ENCODE measurements at places on chromosomes 5 and 9.

DNA sequence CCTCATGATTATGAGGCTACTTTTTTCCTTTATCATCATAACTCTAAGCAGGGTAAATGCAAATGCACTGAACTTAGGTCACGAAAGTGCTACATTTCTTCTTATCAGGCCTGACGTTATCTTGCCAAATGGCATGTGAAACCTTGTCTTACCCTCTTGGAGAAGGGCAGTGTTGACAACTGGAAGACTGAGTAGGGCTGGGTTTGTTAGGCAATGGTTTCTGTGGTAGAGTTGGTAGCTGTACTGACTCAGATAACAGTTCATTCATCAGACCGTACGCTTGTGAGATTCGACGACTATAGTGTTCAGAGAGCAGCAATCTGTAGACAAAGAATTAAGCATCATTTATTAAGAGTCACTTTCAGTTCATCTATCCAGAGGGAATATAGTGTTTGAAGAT is 127.7 kb downstream of the CPLANE1 start:
- no peak for DNase-seq

GRCh38 chr5:150556859-150557508 is 49.1 kb downstream of the NDST1 start:
- DNase-seq, result no peak

- no peak for DNase-seq
Measured at GRCh38 chr5:316210-317085, 5.1 kb upstream of the AHRR start.

DNA sequence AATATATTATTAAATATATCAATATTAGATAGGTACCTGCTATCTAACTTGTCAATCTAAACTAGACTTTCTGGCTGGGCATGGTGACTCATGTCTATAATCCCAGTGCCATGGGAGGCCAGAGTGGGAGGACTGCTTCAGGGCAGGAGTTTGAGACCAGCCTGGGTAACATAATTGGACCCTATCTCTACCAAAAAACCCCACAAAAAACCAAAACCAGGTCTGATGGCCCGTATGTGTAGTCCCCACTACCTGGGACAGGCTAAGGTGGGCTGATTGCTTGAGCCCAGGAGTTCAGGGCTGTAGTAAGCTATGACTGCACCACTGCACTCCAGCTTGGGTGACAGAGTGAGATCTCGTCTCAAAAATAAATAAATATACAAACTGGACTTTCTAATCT is 55.0 kb downstream of the PJA2 start:
- DNase-seq, result no peak

- DNase-seq, result no peak
Measured at GRCh38 chr9:94900222-94901018, 173.9 kb downstream of the AOPEP start.

GRCh38 chr5:42943931-42944631 is 96.0 kb downstream of the ANXA2R start:
- no peak for DNase-seq

DNA sequence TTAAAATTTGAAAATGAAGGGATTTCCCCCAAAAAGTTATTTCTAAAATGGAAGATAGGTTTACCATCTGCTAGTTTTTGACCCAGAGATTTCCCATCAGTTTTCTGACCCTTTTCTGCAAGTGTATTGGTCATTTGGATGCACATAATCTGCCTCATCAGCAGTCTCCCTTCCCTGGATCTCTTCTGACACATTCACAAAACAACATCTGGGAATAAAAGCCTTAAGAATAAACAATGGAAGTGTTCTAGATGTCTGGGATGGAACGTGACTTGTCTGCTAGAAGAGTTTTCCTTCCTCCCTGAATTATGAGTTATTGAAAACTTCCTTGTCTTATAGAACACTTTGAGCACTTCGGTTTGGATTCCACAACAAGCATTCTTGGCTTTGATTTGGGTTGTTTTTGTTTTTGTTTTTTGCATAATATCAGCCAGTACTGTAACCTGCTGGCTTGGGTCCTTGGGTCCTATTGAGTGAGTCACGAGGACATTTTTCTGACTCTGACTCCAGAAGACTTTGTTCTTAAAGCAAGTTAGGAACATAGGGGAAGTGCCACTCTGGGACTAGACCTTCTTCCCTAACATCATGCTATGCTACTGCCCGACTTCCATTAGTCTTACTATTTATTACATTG is 18.2 kb upstream of the ESM1 start:
- no peak for DNase-seq

All from type B pancreatic cell (in vitro differentiated cells).